ENCODE measurements at places on chromosomes 5 and 9.

GRCh38 chr5:88829775-88830174 is 53.2 kb downstream of the MEF2C start:
- no peak for DNase-seq

DNA sequence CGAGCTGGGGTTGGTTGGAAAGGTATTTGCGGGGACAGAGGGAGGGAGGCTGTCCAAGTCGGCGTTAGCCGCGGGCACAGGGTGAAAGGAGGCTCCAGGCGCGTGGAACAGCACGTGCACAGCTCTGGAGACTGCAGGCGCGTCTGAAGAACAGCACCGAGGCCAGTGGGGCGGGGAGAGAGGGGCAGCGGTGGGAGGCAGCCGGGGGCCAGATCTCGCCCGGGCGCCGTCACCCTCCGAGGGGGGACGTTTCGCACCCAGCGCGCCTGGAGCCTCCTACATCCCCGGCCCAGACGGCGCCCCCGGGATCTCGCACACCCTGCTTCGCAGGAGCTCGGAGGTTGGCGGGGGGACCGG is 79.6 kb downstream of the NTNG2 start:
- no peak for DNase-seq

DNA sequence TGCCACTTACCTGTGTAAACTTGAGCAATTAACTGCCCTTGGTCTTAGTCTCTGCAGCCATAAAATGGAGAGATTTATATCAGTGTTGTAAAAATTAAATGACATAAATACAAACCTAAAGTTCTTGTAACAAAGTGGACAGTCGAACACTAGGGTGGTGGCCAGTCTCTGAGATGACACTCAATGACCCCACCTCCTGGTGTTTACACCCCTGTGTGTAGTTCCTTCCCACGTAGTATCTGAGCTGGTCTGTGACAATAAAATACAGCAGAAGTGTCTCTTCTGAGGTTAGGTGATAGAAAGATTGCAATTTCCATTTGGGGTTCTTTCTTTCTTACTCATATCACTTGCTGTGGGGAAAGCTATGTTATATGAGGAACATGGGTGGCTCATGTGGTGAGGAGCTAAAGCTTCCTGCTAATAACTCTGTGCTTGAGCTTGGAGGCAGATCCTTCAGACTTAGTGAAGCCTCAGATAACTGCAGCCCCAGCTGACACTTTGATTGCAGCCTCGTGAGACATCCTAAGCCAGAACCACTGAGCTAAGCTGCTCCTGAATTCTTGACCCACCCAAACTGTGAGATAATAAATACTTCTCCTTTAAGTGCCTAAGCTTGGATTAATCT is 173.4 kb upstream of the CHD1 start:
- no peak for DNase-seq

GRCh38 chr9:72363236-72363635 is 1.8 kb downstream of the ZFAND5 start:
- DNase-seq: no peak

- no peak for DNase-seq
Observed at GRCh38 chr5:177539411-177539810, 15.0 kb downstream of the FAM193B start.

- DNase-seq: no peak
Observed at GRCh38 chr9:133453651-133454050, 6.1 kb upstream of the CACFD1 start.

- DNase-seq: no peak
Observed at GRCh38 chr5:33539212-33539611, 98.4 kb downstream of the TARS1 start.

GRCh38 chr9:4042991-4043390 is 256.9 kb downstream of the GLIS3 start:
- DNase-seq: no peak

- DNase-seq: no peak
Observed at GRCh38 chr5:10555277-10555684, 8.6 kb upstream of the ANKRD33B start.

DNA sequence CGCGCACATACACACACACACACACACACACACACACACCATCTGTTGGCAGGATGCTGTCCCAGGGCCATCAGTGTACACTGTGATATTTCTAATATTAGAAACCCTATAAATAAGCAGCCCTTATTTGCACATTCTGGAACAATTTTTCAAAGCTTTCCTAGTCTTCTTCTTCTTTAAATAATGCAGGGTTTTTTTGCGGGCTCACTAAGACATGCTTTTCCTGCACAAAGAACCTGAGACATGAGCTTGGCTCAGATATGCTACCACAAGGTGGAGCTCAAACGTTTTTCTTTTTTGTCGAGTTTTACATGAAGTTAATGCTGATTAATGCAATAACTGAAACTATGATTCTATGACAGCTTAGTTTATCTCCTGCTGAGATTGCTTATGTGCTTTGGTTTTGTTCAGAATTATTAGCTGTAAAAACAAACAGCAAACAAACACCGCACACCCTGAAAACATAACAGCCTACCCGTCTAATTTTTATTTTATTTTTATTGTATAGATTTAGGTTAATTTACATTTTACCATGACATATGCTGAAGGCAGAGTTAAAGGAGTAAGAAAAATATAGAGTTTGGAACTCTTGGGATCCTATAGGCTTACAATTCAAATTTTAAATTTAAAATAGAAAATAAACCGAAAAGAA is 95.8 kb downstream of the ALDH1A1 start:
- DNase-seq: no peak

GRCh38 chr9:134285215-134285845 is 40.9 kb upstream of the RXRA start:
- DNase-seq: no peak

GRCh38 chr9:127451608-127451857 is 223 bp downstream of the LRSAM1 start:
- DNase-seq: no peak

DNA sequence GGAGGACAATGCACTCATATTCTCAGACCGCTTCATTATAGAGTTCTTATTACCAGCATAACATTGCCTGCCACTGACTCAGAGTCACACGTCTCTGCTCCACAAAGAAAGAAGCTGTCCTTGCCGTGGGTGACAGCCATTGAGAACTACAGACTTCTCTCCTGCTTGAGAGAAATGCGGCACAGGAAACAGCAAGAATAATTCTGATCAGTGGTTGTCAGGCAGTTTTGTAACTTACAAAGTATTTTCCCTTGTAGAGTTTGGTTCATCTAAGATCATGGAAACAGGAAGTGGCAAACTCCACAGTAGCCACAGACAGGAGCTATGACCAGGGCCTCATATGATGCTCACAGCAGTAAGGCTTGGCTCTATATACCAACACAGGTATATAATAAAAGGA is 47.0 kb downstream of the KCNV2 start:
- DNase-seq: no peak

DNA sequence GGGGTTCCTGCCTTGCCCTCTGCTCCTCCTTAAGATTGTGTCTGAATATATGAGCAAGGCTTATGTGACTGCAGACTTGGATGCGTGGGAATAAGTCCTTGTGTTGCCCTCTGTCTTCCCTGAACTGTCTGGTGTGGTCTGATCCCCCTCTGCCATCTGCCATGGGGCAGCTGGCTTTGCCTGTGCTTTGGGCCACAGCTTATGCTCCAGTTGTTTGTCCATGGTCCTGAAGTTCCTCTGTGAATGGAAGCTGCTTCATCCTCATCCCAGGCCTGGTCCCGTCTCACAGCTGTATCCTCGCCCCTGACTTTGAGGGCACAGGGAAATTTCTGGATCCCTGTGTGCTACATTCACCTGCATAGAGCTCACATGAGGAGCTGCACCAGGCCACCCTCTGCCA is 14.7 kb downstream of the IL31RA start:
- no peak for DNase-seq

GRCh38 chr5:88683506-88684135 is 199.4 kb downstream of the MEF2C start:
- no peak for DNase-seq

- no peak for DNase-seq
Observed at GRCh38 chr5:153714798-153715197, 224.3 kb downstream of the GRIA1 start.

DNA sequence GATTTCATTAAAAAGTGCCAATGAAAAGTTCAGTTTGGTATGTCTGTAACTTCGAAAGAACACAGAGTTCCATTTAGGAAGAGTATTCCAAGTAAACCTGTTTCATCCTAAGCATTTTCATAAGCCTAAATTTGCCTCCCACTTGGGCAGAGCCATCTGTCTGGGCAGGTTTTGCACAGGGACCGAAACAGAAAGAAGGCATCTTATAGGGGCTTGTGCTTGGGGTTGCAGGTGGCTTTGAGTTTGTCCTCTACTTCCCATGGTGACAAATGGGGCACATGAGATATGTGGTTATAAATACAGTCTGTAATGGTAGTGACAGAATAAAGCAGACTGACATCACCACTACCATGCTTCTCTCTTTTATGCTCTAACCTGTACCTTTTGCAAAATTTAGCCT is 63.7 kb downstream of the MCTP1 start:
- no peak for DNase-seq

GRCh38 chr9:6040077-6040476 is 24.7 kb upstream of the RANBP6 start:
- no peak for DNase-seq

DNA sequence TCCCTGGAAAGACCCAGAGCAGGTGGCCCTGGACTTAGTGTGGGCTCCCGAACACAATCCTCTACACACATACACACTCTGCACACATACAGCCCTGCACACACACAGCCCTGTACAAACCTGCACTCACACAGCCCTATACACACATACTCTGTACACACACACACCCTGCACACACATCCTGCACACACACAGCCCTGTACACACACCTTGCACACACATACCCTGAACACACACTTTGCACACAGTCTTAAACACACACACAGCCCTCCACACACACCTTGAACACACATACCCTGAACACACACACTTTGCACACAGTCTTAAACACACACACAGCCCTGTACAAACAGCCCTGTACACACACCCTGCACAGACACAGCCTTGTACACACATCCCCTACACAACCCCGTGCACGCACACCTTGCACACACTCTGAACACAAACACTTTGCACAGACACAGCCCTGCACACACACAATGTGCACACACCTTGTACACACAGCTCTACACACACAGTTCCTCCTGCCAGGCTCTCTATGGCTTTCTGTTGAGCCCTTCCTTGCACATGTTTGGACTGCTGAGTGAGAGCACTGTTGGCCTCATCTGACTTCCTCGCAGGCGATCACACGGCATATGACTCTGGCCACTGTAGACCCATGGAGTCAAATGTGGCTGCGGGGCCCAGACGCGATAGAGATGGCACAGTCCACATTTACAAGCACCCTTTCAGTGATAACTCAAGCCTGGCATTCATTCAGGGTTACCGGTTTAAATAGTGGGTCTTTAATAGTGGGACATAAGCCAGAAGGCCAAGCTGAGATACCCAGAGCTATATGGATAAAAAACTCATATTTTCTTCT is 245.7 kb upstream of the IRX1 start:
- DNase-seq: no peak

- DNase-seq: no peak
Observed at GRCh38 chr9:113886933-113887332, 10.8 kb downstream of the ZNF618 start.

DNA sequence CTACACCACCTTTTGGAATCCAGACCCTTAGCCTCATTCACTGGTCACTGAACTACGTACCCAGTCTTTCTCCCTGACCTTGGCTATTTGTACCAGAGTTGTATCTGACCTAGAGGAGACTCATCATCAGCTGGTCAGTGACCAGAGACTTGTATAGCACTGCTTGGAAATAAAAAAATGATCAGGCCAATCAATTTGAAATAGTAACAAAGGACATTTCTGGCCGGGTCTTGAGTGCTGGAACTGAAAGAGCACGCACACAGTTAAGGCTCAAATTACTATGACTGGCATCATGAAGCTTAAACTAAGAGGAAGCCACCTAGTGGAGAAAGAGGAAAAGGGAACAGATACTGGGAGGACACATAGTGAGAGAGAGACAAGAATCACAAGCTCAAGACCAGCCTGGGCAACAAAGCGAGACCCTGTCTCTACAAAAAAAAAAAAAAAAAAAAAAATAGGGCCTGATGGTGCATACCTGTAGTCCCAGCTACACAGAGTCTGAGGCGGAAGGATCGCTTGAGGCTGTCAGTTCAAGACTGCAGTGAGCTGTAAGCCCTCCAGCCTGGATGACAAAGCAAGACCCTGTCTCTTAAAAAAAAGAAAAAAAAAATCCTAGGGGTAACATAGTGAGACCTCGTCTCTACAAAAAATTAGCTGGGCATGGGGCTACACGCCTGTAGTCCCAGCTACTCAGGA is 12.8 kb upstream of the SRP19 start:
- no peak for DNase-seq

DNA sequence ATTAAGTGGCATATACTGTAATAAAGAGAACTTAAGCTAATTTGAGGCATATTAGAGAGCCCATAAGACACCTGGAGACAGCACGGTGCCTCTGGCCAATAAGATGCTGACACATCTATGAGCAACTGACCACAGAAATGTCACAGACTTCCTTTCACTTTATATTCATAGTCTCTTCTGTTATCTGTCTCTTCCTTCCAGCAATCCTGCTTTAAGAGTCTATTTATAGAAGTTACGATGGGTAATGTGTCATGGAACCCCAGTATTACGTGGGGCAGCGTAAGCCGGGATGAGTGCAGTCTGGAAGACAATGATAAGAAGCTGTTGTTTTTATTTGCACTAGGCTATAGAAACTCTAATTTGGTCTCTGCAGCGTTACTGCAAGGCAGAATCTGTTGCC is 136.8 kb downstream of the CFAP90 start:
- no peak for DNase-seq

DNA sequence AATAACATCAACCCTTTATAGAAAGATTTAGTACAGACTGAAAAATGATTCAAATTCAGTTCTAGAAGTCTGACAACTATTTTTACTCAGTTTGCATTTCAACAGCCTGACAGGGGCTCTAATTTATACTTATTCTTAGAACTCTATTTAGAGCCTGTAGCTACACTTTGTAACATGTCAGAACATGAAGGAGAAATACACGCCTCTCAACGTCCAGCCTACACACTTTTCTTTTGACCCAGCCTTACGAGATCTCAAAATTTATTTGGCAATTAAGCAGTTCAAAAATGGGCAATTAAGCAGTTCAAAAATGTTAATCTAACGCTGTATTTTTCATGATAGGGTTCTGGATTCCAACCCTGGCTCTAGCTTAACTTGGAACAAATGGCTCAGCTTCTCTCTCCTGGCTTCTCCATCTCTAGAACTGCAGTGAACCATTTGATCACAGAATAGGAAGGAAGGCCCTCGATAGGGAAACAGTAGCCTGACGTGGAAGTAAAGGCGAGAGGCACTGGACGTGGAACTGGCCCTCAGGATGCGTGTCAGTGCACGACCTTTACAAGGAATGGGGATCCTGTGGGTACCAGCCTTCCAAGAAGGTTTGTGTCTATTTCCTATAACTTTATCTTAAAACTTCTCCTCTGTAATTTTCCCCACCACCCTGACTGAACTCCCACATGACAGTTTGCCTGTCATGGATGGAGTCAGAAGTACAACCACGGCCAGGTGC is 66.4 kb downstream of the PRRT1B start:
- DNase-seq: no peak

GRCh38 chr5:10583663-10584572 is 20.0 kb downstream of the ANKRD33B start:
- DNase-seq: no peak

- no peak for DNase-seq
Observed at GRCh38 chr5:176789873-176790615, 20.3 kb upstream of the UNC5A start.
